ENCODE measurements at places on chromosomes 16 and 17.
A peak's percentile ranks its signal among the peaks of the same experiment; 100 is the strongest.

DNA sequence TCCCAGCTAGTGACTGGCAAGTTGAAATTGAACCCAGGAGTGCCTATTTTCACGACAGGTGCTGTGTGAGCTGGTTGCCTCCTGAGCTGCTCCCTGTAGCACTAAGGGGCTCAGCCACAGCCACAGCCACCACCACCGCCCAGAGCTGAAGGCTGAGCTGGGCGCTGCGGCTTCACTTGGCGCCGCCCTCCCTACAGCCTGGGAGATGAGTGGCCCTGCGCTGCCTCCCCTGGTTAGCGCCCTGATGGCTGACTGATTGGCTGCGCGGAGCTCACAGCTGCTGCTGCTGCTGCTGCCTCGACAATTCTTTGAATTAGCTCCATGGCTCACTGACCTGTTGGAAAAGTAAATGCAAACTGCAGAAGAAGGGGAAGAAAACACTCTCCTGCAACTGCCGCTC is 91.8 kb upstream of the TMEM132E start:
- no peak for DNase-seq

- DNase-seq: no peak
Observed at GRCh38 chr16:87312008-87312407, 5.2 kb downstream of the C16orf95 start.

DNA sequence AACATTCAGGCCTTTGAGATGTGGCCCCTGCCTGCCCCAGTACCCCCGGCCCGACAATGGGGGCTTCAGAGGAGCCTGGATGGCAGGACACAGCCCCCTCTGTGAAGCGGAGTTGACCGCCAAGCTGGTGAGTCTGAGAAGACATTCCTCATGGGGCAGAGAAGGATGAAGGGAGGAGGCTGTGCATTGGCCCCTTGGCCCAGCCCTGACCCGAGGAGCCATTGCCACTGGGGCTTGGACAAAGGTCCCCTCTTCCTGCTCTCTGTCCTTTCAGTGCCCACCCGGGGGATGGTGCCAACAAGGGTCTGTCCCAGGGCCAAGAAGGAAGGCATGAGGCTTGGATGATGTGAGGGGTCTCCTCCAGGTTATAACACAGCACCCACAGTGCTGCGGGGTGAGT is 30.9 kb upstream of the PHB1 start:
- DNase-seq: no peak

GRCh38 chr17:18159551-18160120 is 24.0 kb upstream of the ALKBH5 start:
- DNase-seq: no peak

DNA sequence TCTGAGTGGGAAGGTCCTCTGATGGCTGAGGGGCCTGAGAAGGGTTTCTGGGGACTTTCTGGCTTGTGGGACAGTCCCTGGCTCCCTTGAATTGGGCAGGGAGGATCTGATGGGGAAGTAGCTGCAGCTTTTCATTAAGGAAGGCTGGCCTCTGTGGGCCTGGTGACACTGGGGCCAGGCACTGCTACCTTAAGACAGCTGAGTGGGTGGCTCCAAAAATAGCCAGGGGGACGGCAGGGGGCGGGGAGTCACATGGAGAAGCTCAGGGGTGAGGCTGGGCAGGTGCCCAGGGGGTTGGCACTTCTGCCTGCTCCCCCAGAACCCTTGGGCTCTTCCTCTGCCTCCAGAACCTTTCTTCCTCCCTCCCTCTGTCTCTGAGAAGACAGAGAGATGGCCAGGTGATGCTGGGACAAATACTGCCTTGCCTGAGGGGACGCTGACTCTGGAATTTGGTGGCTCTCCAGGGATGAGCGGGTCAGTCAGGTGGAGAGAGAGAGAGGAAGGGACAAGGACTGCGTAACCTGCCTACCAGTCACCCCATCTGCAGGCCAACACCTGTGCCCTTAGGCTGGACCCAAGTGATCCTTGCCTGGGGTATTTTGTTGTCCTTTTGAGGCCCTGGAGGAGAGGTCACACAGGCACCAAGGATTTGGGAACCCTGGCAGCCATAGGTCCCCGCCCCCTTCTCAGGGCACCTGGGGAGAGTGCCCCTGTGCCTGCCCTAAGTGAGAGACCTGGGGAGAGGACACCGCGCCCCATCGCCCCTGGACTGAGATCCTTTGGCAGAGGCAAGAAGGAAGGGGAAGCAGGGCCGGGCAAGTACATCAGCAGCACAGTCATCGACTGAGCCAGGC is 1.7 kb upstream of the SGCA start:
- DNase-seq: no peak

DNA sequence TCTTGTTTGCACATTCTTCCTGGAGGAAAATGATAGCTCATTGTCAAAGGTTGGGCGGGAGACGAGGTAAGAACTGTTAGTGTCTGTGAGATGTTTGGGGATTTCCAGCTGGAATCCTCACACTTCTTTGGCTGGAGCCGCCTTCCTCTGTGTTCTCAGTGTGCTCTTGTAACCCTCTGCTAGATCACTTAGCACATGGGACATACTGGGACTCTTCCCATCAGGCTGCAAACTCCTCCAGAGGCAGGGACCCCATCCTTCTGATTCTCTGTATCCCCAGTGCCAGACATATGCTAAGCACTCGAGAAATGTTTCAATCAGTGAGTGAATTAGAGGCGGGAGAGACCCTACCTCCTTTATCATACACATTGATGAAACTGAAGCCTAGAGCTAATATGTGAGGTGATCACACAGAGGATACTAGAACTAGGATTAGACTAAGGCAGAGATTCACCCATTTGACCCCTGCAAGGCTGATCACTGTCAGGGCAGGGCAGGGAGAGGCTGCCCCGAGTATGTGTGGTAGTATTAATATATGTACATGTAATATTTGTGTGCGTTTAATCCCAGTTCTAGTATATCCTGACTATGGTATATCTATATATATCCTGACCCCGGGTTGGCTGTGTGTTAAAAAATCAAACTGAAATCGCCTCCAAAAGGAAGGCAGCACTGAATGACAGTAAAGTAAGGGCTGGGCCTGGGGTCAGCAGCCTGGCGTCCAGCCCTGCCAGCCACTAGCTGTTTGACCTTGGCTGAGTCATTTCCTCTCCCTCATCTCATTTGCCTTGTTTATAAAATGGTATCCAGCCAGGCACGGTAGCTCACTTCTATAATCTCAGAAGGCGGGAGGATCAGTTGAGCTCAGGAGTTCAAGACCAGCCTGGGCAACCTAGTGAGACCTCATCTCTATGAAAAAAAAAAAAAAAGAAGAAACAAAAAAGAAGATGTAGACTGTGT is 75.5 kb upstream of the TBX2 start:
- DNase-seq: no peak

DNA sequence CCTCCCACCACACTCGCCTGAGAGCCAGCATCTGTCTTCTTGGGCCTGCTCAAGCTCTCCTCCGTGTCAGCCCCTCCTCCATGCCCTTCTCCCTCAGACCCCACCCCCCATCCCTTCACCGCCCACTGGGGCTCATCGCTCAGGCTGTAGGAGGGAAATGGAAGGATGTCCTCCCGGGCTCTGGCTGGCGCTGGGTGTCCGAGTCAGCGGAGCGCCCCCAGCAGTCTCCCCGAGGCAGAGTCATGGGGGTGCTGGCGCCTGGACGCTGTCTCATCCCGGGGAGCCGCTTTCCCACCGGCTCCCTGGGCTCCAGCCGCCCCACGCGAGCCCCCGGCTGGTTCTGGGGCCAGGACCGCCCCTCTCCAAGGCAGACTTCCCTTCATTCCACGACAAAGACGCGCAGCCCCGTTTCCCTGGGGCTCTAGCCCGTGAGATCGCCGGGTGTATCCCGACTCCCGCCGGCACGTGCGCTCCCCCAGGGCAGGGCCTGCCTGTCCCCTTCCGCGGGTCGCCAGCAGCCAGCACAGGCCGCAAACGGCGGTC is 428 bp upstream of the ANTKMT start:
- peak; percentile 84 for DNase-seq

DNA sequence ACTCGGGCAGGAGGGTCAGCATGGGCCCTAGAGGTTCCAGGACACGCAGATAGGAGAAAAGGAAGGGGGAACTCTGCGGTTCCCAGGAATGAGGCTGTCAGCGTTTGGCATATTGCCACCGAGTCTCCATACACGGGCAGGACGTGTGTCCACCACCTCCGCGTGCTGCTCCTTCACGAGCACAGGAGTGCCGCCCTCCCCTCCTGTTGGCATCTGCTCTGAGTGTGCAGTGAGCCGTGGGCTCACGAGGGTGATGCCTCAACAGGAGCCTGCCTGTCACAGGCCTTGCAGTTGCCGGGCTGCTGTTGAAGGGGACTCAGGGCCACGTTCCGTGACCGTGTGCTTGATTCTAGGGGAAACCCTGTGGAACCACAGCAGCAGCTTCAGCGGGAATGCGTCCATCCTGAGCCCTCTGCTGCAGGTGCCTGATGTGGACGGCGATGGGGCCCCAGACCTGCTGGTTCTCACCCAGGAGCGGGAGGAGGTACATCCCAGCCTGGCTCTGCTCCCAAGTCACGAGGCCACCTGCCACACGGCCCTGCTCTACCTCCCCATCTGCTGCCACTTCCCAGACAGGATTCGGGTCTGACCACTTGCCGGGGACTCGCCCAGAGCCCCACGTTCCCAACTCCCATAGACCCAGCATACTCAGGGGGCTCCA is 14.6 kb downstream of the RGS11 start:
- no peak for DNase-seq

DNA sequence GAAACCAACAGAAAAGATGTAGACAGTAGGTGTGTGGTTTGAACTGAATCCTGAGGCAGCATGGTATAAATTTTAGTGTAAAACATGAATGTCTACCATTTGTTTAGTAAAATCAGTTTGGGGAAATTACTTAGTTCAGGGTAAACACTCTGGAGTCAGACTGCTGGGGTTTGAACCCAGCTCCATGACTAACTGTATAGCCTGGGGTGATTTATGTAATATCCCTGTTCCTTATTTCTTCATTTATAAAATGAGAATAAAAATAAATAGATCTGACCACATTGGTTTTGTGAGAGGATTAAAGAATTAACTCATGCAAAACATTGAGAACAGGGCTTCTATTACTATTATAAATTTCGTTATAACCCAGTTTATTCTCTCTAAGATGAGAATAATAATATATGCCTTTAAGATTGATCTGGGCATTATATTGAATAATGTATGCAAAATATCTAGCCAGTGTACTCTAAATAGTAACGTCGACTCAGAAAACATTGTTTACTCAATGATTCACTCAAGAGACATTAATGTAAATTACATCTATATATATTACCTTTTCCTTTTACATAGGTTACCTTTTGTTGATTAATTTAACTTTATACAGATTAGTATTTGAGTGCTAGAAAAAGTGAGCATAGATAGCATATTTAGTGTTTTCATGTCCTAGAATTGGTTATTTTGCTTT is 120.6 kb upstream of the KCNJ16 start:
- DNase-seq: no peak

- no peak for DNase-seq
Observed at GRCh38 chr16:88196471-88197400, 186.0 kb upstream of the ZNF469 start.

DNA sequence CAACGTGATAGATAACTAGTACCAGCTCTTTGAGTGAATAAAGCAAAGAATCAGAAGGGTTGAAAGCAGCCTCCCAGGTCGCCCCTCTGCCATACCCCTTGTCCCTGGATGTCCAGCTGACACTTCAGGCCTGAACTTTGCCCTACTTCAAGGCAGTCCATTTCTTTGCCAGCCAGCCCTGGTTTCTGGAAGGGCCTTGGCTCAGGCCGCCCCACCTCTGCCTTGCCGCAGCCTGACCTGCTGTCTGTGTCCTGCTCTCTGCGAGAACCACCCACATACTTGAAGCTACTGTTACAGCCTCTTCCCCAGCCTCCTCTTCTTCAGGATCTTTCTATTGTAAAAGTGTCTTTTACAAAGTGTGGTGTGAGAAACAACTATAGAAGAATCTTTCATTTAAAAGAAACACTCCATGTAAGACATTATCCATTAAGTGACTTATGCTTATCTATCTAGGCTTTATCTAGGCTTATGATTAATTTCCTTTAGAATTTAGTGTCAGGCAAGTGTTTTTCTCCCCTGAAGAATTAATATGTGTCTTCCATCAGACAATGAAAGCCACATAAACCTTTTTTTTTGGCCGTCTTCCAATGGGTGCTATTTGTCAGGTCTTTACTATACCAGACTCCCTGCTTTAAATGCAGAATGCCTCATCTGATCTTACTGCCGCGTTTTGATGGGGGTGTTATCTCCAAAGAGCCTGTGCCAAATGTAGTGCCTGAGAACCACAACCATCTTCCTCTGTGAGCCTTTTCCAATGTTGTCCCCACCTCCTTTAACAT is 133.9 kb downstream of the SOCS1 start:
- no peak for DNase-seq

- no peak for DNase-seq
Observed at GRCh38 chr17:45895969-45896785, 1.8 kb downstream of the MAPT start.

DNA sequence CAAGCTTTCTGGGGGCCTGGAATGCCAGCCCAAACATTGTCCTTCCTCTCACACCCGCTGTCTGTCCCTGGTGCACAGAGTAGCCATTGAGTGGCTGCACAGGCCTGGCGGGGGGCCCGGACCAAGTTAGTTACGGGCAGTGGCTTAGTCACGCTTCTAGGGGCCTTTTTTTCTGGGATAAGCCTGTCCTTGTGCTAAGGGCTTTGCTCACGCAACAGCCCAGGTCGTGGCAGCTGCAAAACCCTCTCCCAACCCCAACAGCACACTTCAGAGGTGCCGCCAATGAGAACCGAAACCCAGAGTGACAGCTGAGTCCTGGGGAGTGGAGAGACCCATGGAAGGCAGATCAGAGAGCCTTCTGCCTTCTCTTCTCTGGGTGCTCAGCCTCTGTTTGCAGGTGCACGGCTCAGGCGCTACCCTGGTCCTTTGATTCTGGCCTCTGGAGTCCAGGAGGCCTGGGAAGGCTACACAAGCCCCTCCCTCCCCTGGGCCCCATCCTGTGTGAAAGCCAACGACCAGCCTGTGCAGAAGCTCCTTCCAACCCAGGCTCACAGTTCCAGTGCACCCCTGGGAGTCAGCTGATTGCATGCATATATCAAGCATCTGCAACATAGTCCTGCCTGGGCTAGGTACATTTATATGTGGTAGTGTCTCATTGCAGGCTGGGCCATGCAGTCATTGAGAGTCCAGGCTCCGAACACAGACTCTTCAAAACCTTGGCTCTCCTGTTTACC is 9.1 kb downstream of the WSCD1 start:
- DNase-seq: peak; percentile 66

- DNase-seq: peak; percentile 72
Observed at GRCh38 chr16:79071424-79071823, 529.1 kb downstream of the MAF start.

DNA sequence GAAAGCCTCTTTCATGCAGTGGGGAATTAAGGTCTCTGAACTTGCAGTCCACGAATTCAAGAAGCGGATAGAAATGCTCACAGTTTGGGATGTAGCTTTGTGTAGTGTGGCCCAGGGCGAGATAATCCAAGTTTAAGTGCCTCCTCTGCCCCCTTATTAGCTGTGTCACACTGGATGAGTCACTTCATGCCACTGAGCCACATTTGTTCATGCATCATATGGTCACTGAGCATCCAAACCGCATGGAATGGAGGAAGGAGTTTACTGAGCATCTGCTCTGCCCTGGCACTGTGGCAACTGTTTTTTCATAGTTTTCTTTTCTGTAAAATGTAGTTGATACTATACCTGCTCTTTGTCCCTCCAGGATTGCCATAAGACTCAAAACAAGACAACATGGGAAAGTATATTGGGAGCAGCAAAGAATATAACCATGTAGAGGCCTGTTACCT is 15.1 kb upstream of the DHX8 start:
- no peak for DNase-seq

- DNase-seq: no peak
Observed at GRCh38 chr16:80671281-80671849, 130.6 kb downstream of the DYNLRB2 start.

Data from brain (organoid and tissue), 16 donors.